ENCODE measurements at places on chromosomes 12 and 14. TPM values are rescaled to one million over a fixed set of nuclear protein-coding genes. Genes with fewer than 3 reads are reported as not detected.
A peak's percentile ranks its signal among the peaks of the same experiment; 100 is the strongest.

DNA sequence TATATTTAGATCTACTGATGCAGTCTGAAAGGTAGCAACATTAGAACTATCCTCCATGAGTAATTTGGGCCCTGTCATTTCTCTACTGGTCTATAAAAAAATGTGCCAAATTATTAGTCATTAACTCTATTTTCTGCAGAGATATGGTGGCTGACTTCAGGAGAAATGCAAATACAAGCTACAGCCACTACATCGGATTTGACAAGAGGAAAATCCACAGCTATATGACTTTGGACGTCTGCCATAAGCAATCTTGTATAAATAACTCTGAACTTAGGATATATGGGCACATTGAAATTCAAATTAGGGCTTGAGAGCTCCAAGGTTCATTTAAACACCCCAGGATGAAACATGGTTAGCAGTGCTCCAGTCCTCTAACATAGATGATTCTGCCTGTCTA is 983.0 kb upstream of the LRFN5 start:
- no peak for DNase-seq

- DNase-seq: peak; percentile 14
Observed at GRCh38 chr14:60736494-60736893, 1.9 kb downstream of the MNAT1 start.

Gene KRT85
- total RNA-seq: not detected

DNA sequence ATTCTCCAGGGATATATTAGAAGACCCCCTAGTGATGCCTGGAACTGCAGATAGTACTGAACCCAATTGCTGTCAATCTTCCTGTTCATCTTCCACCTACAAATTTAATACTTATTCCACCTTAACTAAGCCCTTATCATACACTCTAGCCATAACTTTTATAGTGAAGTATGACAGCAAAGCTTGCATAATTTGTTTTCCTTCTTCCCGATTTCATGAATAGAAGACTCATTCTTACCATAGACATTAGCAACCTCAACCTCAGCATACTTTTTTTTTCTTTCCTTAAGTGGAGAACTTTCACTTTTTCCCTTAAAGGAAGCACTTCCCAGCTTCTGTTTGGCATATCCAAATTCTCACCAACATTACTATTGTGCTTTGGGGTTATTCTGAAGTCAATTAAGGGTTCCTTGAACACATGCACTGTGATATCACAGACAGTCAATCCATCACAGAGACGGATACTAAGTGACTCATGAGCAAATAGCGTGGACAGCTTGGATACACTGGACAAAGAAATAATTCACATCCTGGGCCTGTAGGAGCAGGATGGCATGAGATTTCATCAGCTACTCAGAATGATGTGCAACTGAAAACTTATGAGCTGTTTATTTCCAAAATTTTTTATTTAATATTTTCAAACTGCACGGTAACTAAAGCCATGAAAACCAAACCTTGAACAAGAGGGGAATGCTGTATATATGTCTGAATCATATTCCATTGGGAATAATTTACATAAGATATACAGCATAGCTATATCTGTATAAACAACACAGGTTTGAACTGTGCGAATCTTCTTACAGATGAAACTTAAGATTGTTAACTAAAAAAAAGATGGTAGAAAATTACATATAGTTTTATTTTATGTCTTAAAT is 63.9 kb downstream of the SYT1 start:
- peak; percentile 84 for DNase-seq

DNA sequence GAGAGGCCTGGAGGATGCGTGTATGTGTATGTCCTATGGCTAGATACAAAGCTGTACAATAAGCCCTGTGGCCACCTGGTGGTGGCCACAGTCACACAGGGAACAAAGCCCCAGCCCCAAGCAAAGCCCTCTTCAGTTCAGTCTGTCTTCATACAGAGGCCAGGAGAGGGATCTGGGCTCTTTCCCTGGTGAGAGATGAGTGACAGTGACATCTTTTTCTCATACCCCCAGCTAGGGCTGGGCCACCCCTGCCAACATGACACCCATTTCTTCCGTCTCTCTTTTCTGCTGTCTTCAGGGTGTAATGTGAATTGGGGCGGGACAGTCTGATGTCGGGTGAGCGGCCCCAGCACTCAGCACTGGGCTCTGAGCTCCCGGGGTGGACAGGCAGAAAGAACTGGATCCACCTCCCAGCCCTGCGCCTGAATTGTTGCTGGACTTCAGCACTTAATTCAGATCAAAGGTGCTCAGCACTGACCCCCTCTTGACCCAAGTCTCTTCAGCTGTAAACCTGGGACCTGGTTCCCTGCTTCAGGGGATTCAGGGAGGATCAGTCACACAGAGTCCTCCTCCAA is 59.8 kb downstream of the SERPINA3 start:
- no peak for DNase-seq

DNA sequence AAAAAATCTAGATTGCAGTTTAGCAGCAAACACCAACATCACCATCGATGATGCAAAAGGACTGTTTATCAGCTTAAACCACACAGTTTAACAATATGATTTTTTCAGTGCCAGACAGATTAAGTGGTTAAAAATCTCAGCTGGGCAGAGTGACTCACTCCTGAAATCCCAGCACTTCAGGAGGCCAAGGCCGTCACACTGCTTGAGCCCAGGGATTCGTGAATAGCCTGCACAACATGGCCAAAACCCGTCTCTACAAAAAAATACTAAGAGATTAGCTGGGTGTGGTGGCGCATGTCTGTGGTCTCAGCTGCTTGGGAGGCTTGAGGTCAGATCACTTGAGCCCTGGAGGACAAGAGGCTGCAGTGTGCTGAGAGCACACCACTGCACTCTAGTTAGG is 8.9 kb downstream of the RSRC2 start:
- peak; percentile 89 for DNase-seq

- no peak for DNase-seq
Observed at GRCh38 chr12:129613314-129613713, 290.5 kb downstream of the TMEM132D start.

DNA sequence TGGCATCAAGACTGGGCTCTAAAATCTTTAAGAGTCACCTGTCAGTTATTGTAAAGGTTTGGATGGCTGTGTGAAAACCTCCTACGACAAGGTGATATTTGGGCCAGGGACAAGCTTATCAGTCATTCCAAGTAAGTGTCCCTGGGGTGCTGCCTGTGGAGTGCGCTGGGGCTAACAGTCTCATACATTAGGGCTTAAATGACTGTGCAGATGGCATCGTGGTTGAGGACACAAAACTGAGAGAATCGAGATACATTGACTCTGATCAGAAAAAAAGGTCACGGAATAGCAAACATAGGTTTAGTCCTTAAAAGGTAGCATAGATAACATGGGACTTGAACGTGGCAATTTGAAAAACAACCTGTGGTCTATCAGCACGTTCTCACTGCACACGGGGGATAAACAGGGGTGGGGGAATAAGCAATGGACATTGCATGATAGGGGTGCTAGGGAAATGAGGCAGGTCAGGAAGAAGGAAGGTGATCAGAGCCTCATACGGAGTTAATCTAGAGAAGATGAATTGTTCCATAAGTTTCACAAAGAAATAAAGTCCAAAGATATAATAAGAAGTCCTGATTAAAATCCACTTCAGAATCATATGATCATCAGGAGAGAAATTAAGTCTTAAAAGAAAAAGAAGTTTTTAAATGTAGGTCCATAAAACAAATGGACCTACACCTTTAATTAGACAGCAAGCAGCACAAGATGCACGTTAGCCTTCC is 100.3 kb downstream of the DAD1 start:
- DNase-seq: no peak

Gene REP15
- 0.25 TPM for total RNA-seq

Gene GPRC5A
- 10.1 TPM for total RNA-seq

Gene SLC15A4
- 9.9 TPM for total RNA-seq

DNA sequence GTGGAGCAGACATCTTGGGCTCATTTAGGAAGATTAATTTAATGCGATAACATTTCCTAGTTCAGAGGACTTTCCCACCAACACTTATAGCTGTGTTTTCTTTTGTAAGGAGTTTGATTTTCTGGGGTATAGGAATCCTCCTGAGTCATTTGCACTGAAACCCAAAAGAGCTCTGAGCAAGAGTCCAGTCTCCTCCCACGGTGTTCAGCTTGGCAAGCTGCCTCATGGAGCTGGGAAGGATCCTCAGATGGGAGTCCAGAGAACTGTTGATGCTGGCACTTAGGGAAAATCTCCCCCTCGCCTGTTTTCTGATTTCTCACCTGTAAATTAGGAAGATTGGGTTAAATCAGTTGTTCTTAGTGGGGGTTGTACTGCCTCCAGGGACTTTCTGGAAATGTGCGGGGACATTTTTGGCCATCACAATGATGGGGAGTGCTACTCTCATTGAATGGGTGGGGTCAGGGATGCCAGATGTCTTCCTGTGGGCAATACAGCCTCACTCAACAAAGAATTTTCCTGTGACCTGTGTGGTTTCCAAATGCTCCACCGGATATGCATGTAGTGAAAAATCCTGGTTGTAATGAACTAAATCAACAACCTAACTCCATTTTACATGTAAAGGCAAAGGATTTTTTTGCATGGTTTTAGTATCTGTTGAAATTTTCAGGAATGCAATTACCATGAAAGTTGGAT is 150.6 kb downstream of the ADCK1 start:
- no peak for DNase-seq

DNA sequence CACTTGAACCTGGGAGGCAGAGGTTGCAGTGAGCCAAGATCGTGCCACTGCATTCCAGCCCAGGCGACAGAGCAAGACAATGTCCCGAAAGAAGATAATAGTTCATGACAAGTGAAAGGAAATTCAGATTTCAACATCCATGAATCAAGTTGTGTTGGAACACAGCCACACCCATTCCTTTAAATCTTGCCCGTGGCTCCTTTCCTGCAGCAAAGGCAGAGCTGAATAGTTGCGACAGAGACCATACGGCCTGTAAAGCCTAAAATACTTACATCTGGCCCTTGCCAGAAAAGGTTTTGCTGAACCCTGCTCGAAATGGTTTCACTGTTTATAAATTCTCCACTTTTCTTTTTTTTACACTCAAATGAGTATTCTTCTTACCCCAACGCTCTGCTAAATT is 17.7 kb upstream of the ITPK1 start:
- peak; percentile 72 for DNase-seq

GRCh38 chr14:24613747-24614146 is 4.3 kb upstream of the GZMH start:
- no peak for DNase-seq

GRCh38 chr12:116226026-116226425 is 51.5 kb downstream of the MED13L start:
- no peak for DNase-seq

Gene AQP6
- not detected for total RNA-seq

Gene TEAD4
- total RNA-seq: 12.7 TPM

Gene CCDC88C
- total RNA-seq: 2.4 TPM

- DNase-seq: no peak
Observed at GRCh38 chr14:68775614-68776126, 17.2 kb downstream of the ZFP36L1 start.

DNA sequence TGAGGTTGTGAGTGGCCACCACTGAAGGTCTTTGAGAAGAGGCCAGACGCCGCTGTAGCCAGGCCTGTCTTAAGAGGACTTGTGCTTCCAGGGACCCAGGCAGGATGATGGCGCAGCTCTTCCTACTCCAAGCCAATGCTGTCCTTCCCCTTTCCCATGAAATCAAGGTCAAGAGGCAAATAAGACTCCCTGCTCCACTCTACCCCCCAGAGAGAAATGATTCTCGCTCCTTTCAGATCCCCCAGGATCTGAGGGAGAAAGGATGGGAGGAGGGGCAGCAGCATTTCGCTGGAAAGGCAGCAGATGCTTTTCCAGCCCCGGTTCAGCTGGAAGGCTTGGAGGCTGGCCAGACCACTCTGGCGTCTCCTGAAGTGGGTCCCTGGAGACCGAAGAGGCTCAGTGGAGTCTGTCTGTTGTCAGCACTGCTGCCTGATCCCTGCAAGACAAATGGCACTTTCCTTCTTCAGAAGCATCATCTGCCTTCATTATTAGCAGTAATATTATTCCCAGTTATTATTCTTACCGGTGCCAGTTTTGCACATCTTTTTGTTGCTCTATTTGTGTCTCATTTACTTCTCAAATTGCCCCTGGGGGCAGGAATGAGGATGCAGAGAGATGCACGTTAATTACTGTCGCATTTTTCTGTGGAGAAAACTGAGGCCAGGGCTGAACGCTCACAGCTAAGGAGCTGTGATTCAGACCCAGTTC is 51.4 kb downstream of the C14orf132 start:
- peak; percentile 66 for DNase-seq

GRCh38 chr12:127750076-127750840 is 516.7 kb upstream of the TMEM132C start:
- DNase-seq: no peak

DNA sequence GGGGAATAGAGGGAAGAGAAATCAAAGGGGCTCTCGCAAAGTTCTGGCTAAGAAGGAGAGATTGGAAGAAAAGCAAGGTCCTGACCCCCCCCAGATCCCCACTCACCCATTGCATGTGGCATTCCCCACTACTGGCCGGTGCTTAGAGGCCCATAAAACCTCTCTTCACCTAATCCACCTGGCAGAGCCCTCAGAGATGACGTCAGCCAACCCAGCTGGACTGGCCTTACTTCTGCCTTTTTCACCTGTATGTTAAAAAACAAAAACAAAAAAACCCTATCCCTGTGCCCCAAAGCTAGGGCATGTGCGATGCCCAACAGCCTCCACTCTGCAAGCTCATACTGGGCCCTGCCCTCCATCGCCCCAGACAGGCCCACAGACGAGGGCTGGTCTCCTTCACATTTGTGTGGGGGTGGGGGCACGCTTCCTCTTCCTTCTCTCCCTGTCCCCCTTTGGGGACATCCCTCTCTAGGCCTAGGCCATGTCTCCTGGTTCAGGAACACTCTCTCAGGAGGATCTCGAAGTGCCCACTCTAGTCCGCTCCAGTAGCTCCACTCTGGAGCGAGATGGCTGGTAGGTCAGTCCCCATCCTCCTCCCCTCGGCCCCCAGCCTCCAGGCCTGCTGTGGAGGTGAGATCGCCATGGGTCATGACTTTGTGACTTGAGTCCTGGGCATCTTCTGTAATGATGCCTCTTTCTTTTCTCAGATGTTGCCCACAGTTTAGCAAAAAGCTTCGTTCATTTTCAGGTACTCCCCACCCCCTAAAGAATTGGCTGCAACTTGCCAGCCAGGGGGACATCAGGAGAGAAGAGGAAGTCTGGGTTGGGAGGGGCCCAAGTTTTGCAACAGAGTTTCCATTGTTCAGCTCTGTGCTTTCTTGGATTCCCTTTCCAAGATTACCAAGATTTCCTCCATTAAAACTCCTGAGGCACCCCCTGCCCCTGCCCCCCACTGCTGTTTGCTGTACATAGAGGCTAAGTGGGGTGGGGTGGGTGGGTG is 37.0 kb downstream of the FIGNL2 start:
- DNase-seq: no peak

- no peak for DNase-seq
Observed at GRCh38 chr14:31025367-31026076, at the start of gene AP4S1. TSS of gene AP4S1 (plus strand) at chr14:31025649. CDS start at chr14:31066197, 40,548 bp downstream.

Gene TAS2R8
- total RNA-seq: not detected

Gene DUSP16
- 13.7 TPM for total RNA-seq

DNA sequence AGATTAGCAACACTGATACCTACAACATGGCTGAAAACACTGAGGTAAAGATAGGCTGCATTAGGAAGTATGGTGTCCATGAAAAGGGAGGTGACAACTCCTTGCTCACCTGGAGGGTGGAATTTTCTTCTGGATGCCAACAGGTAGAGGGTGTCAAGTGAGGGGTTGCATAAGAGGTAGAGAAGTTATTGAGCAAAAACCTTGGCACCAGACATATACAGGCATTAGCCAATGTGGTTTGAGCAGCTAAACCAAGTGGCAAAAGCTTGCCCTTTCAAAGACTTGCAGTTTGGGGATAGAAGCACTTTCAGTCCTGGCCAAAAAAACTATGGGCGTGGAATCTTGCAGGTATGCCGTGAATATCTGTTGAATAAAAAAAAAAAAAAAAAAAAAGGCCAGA is 3.8 kb downstream of the RITA1 start:
- DNase-seq: no peak

Gene YLPM1
- 15.6 TPM for total RNA-seq
